ENCODE measurements at places on chromosomes 16 and 17.

- peak; percentile 82 for DNase-seq
These were observed 452 bp downstream of the SLC25A10 start for GRCh38 chr17:81712468-81713003.

GRCh38 chr17:43839670-43840108 lies 6.7 kb upstream of the MPP3 start:
- peak; percentile 73 for DNase-seq

DNA sequence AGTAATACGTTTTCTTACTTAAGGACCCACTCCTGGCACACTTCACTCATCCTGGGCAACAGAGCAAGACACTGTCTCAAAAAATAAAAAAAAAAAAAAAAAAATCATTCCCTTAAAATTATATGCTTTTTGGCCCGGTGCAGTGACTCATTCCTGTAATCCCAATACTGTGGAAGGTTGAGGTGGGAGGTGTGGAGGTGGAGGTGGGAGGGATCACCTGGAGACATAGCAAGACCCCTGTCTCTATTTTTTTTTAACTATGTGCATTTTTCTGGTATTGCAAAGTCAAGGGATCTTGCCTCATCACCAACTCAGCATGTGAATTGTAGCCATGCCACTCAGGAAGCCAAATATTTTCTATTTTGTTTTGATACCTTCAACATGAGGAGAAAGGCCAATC lies 9.7 kb downstream of the STAT5B start:
- DNase-seq = no peak

- DNase-seq = peak; percentile 81
These were observed 470 bp upstream of the CDK3 start for GRCh38 chr17:76000016-76000754.

- DNase-seq = peak; percentile 55
These were observed 13.7 kb downstream of the METTL22 start for GRCh38 chr16:8634991-8635736.

DNA sequence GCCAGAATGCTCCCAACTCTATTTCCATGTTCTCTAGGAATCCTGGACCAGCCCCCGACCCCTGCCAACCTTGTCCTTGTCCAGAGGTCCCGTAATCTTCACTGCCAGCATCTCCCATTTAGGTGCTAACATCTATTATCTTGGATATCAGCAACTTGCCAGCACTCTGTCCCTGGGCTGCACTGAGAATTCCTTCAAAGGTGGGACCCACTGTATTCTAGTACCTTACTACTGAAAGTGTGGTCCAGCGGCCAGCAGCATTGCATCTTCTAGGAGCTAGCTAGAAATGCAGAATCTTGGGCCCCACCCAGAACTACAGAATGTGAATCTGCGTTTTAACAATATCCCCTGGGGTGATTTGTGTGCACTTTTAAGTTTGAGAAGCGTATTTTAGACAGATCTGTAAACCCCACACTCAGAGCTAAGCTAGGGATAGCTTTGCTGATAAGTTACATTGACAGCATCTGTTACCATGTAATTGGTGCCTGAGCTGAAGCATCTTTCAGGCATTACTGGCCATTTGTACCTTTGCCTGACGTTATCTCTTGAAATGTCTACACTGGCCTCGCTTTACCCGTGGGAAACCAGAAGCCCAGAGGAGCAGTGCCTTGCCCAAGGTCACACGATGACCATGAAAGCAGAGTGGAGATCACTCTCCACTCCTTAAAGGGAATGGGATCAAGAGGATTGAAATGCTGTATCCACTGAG lies 8.3 kb downstream of the ABAT start:
- DNase-seq = no peak

DNA sequence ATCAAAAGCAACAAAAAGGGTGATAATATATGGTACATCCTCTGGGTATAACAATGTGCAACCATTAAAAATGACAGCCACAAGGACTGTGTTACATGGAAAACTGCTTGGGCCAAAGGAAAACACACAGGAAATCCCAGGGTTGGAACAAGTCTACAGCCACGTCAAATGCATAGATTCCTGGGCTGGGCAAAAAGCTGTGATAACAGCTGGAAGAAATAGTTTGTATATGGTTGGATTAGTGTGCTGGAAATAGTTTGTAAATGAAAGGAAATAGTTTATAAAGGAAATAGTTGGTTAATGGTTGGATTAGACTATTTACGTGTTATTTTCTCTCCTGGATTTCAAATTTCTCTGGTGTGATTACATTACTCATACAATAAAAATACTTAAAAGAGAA lies 2.6 kb downstream of the HSD17B2 start:
- DNase-seq = no peak

DNA sequence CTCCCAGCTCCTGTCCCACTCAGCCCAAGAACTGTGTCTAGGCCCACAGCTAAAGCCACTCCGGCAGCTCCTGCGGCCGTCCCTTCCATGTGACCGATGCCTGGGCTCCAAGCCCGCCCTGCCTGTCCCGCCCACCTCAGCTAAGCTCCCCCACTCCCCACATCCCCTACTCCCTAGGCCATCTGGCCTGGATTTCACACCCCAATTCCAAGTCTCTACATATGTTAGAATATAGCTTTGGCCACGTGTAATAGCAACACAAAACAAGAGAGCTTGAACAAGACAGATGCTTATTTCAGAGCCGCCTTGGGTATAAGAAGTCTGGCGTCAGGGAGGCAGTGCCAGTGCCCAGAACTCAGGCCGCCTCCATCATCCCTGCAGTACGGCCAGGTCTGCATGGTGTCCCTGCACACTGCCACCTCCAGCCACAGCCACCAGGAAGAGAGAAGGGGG lies 30.0 kb upstream of the USP22 start:
- DNase-seq = peak; percentile 95

- no peak for DNase-seq
These were observed 79.5 kb upstream of the GNG13 start for GRCh38 chr16:879986-880385.

DNA sequence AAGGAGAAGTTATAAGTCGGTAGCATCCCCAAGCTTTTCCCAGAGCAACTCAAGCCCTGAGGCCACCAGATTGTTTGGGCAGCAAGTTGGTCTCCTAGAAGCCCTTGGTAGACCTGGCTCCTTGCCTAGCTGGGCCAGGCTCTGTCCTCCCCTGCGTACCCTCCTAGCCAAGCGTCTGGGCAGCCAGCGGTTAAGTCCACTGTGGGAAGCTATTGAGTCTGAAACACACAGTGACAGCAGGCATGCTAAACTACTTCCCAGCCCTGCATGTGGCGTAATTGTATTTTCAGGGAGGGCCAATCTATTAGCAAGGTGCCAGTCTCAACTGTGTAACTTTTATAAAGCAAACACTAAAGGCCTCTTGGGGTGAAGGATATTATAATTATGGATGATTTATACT lies 419.1 kb upstream of the RBFOX1 start:
- no peak for DNase-seq

- peak; percentile 65 for DNase-seq
These were observed 5.3 kb downstream of the RPL13 start for GRCh38 chr16:89565506-89566372.

DNA sequence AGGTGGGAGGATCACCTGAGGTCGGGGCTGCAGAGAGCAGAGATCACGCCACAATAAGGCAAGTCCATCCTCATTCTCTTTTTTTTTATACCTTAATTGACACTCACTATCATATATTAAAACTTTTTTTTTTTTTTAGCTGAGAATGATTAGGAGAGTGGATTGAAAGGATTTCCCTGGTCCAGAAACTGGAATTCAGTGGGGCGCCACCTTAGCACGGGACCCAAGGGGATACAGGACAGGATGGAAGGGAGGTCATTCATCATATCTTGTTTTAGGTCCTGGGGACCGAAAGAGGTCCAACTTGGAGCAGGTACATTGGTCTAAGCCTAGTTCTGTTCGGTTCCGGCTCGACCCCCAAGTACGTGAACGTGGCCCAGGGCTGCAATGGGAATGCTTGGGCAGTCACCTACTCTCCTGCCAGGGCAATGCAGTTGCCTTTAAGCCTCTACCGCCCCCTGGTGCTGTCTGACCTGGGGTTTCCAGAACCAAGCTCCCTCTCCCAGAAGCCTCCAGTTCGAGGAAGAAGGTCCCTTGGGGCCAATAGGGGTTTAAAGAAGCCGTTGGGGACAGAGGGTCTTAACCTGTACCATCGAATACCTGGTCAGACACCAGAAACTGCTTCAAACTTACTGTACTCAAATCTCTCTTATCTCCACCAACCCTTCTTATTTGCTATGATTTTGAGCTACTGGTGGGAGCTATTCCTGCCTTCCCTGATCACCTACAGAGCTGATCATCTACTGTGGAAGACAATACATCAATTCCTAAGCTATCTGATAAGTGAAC lies 19.9 kb upstream of the GPATCH8 start:
- DNase-seq = peak; percentile 83

DNA sequence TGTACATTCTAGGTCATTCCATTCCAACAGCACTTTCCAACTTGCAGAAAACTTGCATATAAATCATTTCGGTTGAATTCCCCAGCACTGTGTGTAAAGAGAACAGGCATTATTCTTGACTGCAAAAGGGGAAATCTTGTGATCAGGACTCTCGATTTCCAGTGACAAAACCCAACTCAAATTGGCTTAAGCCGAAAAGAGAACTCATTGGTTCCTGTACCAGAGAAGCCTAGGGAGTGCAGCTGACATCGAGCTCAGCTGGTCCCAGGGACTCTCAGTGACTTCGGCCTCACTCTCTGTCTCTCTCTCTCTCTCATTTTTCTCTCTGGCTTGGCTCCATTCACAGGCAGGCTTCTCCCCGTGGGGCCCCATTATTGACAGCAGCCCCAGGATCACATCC lies 30.7 kb downstream of the CD300LF start:
- no peak for DNase-seq

GRCh38 chr16:23353440-23353839 lies 51.3 kb downstream of the SCNN1B start:
- no peak for DNase-seq

DNA sequence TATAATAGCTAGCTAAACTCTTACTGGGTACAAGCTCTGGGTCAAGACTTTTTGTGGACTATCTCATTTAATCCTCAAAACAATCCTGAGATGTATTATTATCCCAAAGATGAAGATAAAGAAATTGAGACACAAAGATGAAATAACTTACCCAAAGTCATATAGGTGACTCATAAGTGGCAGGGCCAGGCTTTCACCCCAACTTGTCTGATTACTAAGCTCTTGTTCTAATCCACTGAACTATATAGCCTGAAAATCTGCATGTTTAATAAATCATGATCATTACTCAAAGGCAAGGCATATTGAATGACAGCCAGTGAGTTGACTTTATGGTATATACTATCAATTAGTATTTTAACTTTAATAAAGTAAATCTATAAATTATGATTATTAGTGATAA lies 77.4 kb downstream of the SKAP1 start:
- no peak for DNase-seq

DNA sequence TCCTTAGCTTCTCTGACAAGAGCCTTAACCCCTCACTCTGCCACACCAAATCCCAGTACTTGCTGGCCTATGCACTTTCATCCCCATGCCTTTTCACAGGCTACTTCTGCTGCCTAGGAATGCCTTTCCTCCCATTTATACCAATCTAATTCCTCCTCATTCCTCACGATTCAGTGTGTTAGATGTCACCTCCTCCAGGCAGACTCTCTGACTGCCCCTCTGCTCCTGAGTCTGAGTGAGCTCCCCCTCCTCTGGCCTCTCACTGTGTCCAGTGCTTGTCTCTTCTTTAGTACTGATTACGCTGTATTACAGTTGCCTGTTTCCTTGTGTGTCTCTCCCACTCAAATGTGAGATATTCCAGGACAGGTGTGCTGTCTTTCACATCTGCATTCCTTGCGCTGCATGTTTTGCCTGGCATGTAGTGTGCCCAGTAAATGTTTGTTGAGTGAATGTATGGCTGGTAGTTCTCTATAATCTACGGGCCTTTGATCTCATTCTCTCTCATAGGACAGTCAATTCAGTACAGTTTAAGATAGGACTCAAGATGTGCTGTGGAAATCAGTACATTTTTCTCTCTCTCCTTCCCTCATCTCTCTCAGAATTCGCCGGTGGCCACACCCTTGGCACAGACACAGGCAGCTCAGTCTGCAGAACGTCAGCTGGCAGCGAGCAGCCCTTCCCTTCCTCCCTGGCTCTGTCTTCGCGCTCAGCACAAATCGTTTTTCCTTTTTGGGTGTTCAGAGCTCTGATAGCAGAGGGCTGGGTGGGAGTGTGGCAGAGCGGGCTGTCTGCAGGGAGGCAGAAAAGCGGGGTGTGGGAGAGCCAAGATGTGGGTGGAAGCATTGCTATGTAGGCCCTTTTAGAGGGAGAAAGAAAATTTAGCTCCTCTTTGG lies 18.5 kb downstream of the ARL4D start:
- no peak for DNase-seq

DNA sequence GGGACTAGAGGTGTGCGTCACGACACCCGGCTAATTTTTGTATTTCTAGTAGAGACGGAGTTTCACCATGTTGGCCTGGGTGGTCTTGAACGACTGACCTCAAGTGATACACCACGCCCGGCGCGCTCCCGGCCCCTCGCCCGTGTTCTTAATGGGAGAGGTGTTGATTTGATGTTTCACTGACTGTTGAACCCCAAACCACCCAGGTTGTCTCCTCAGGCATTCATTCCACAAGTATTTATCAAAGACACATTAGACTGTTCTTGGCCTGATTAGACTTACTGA lies 1.4 kb downstream of the CENPN start:
- no peak for DNase-seq

DNA sequence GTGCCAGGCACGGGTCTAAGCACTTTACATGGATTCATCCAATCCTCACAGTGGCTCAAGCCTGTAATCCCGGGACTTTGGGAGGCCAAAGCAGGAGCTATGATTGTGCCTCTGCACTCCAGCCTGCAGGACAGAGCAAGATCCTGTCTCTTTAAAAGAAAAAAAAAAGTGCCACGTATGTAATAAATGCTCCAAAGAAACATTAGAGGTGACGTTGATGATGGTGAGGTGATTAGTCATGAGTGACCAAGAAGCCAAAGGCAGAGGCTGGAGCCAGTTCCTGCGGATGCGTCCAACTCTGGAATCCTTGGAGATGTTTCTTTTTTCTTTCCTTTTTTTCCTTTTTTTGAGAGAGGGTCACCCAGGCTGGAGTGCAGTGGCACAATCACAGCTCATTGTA lies 59.4 kb upstream of the SIAH1 start:
- no peak for DNase-seq

DNA sequence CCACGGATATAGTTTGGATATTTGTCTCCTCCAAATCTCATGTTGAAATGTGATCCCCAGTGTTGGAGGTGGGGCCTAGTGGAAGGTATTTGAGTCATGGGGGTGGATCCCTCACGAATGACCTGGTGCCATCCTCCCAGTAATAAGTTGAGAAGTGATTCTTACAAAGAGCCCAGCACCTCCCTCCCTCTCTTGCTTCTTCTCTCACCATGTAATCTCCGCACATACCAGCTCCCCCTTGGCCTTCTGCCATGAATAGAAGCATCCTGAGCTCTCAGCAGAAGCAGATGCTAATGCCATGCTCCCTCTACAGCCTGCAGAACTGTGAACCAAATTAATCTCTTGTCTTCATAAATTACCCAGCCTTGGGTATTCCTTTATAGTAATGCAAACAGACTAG lies 41.9 kb upstream of the RBBP6 start:
- DNase-seq = peak; percentile 43

- no peak for DNase-seq
These were observed 11.5 kb downstream of the TAC4 start for GRCh38 chr17:49836111-49837030.
